ENCODE measurements at places on chromosomes 1 and 21. TPM values are rescaled to one million over a fixed set of nuclear protein-coding genes. Genes with fewer than 3 reads are reported as not detected.

Gene TINAGL1
- polyA plus RNA-seq: not detected

Gene KLF17
- polyA plus RNA-seq: not detected

Gene TFAP2E
- polyA plus RNA-seq: 0.77 TPM

Gene PLEKHO1
- polyA plus RNA-seq: 170 TPM

GRCh38 chr1:220001095-220001501, 45.2 kb downstream of the EPRS1 start:
- H3K4me3 ChIP-seq: no peak overlapping the region
- no peak overlapping the region for H3K27ac ChIP-seq
- no peak for DNase-seq
- no peaks in the 10 kb centered on the region for H3K27me3 ChIP-seq
- peaks cover 99% of the 10 kb centered on the region for H3K36me3 ChIP-seq

- H3K27me3 ChIP-seq: no peaks in the 10 kb centered on the region
- H3K4me1 ChIP-seq: peaks cover 5% of the 10 kb centered on the region
- DNase-seq: no peak
- no peaks in the 10 kb centered on the region for H3K36me3 ChIP-seq
- no peak overlapping the region for H3K4me3 ChIP-seq
These were observed 12.2 kb downstream of the CELSR2 start for GRCh38 chr1:109261578-109261977.

- no peaks in the 10 kb centered on the region for H3K4me1 ChIP-seq
- H3K27ac ChIP-seq: no peak overlapping the region
- no peak for DNase-seq
- H3K4me3 ChIP-seq: no peak overlapping the region
- no peaks in the 10 kb centered on the region for H3K36me3 ChIP-seq
These were observed 159.2 kb downstream of the CAMTA1 start for GRCh38 chr1:6944434-6944833.

DNA sequence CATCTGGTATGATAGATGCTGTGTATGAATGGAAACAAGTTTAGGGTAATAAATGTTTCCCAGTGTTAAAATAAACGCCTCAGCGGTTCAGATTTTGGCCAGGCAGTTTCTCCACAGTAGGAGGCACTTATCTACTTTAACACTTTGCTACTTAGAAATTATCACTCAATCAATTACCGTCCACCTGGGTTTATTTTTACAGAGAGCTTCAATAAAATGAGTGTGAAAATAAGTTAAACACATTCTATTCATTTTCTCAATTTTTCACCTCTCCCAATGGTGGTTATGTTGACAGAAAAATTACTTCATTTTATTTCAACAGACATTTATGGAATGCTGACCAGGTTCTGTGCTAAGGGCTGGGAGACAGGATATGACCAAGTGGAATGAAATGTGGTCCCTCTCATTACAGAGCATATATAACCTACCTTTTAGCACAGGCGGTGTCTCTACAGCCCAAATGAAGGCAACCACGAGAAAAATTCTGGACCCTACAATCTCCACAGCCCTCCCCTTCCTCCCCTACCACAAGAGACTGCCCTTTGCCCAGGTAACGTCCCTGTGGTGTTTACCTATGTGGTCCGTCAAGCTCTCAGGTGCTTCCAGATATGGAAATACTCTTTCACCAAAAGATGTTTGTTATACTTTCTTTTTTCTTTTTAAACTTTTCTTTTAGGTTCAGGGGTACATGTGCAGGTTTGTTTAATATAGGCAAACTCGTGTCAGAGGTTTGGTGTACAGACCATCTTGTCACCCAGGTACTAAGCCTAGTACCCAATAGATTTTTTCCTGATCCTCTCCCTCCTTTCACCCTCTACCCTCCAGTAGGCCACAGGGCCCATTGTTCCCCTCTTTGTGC, 105.5 kb downstream of the HLCS start:
- no peaks in the 10 kb centered on the region for H3K36me3 ChIP-seq
- H3K27me3 ChIP-seq: no peaks in the 10 kb centered on the region
- H3K4me3 ChIP-seq: no peak overlapping the region

DNA sequence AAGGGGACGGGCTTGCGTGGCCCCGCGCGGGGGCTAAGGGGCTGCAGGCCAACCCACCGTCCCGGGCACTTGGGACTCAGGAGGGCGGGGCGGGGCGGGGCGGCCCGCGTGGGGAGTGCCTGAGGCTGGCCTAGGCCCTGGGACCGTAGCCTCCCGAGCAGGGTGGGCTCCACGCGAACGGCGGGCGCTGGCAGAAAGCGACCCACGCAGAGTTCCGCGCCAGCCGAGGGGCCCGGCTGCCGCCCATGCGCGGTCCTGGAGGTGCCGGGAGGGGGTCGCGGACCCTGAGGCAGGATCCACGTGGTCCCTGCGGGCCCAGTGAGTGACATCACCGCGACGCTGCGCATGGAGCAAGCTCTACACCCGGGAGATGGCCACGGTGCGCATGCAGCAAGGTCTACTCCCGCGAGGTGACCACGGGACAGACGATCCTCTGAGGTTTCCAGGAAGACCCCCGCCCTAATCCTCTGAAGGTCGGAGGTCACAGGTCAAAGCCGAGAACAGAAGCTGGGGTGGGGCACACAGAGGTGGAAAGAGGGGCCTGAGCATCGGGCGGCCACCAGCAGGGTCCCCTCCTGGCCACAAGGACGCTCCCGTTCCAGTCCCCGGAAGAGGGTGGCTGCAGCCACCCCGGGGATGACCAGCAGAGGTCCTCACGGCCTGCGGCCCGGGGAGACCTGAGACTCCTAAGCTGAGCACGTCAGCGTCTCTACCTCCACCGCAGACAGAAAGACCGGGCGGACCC, 13.5 kb upstream of the SLC19A1 start:
- no peaks in the 10 kb centered on the region for H3K36me3 ChIP-seq
- peak; percentile 65 for DNase-seq
- no peaks in the 10 kb centered on the region for H3K27me3 ChIP-seq

GRCh38 chr1:161012420-161012819, 8.5 kb downstream of the F11R start:
- H3K4me1 ChIP-seq: peaks cover 49% of the 10 kb centered on the region
- H3K36me3 ChIP-seq: peaks cover 5% of the 10 kb centered on the region
- H3K4me3 ChIP-seq: peak overlapping the region; percentile 71

Data from CD14-positive monocyte (primary cell).